ENCODE measurements at places on chromosomes 2 and 18.

GRCh38 chr2:12183032-12183645 lies 436.7 kb downstream of the LPIN1 start:
- H3K27ac ChIP-seq = no peak overlapping the region
- H3K4me3 ChIP-seq = no peak overlapping the region
- H3K4me1 ChIP-seq = peaks cover 5% of the 10 kb centered on the region
- no peaks in the 10 kb centered on the region for H3K36me3 ChIP-seq
- no peaks in the 10 kb centered on the region for H3K27me3 ChIP-seq
- DNase-seq = no peak

GRCh38 chr2:28068527-28068926 lies 178.0 kb downstream of the BABAM2 start:
- no peak overlapping the region for H3K4me3 ChIP-seq
- DNase-seq = no peak
- H3K27ac ChIP-seq = no peak overlapping the region
- no peaks in the 10 kb centered on the region for H3K27me3 ChIP-seq

DNA sequence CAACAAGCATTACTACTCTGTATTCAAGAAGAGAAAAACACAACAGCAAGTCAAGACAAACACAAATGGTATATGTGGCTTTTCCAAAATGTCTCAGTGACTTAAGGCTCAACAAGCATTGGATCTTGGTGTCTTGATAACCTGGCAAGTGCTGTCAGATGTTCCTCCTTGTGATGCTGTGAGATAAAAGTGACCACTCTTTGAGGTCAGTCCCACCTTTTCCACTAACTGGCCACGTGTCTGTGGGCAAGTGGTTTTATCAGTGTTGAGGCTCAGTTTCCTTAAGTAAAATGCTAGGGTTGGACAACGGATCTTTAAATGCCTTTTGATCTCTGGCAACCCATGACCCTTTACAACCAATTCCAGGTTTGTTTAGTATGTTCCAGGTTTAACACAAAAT lies 98.7 kb downstream of the BCL2 start:
- no peak for DNase-seq
- no peak overlapping the region for H3K27ac ChIP-seq
- H3K27me3 ChIP-seq = no peaks in the 10 kb centered on the region
- no peak overlapping the region for H3K4me3 ChIP-seq

GRCh38 chr18:45019469-45019868 lies 338.8 kb downstream of the SETBP1 start:
- H3K27ac ChIP-seq = no peak overlapping the region
- DNase-seq = no peak
- H3K27me3 ChIP-seq = no peaks in the 10 kb centered on the region

DNA sequence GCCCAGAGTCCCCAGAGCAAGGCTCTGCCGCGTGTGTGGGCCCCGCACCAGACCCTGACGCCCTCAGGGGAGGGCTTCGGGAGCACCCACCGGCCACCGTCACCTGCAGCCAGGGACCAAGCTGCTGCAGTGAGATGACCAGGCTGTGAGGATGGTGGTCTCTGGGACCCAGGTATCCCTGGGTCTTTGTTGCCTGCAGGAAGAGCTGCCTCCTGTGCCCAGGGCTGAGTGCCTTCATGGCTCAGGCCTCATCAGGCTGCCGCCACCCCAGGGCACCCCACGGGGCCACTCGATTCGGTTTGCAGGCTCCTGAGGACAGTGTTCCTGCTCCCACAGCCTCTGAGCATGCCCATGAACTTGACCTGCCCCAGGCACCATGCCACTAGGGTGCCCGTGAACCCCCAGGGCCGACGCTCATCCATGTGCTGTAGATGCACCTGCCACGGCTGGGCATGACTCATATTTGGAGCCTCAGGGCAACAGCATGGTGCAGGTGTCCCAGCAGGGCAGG lies 109.8 kb downstream of the FAM210A start:
- H3K27me3 ChIP-seq = no peaks in the 10 kb centered on the region
- no peak overlapping the region for H3K4me3 ChIP-seq
- no peaks in the 10 kb centered on the region for H3K36me3 ChIP-seq
- peaks cover 41% of the 10 kb centered on the region for H3K4me1 ChIP-seq

DNA sequence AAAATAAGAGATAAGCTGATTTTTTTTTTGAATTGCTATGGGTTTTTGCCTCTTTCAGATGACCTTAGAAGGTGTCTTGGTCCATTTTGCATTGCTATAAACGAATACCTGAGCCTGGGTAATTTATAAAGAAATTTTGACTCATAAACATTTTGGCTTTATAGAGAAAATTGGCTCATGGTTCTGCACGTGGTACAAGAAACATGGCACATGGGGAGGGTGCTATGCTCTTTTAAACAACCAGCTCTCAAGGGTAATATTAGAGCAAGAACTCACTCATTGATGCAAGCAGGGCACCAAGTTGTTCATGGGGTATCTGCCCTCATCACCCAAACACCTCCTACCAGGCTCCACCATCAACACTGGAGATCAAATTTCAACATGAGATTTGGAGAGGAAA lies 408.8 kb downstream of the NUP35 start:
- H3K4me3 ChIP-seq = no peak overlapping the region
- H3K27ac ChIP-seq = no peak overlapping the region
- DNase-seq = no peak

- H3K4me3 ChIP-seq = no peak overlapping the region
- no peak overlapping the region for H3K27ac ChIP-seq
- no peak for DNase-seq
- no peaks in the 10 kb centered on the region for H3K27me3 ChIP-seq
- H3K36me3 ChIP-seq = no peaks in the 10 kb centered on the region
Observed at GRCh38 chr2:144666032-144666431, 146.1 kb upstream of the ZEB2 start.

Measured in naive thymus-derived CD4-positive, alpha-beta T cell (primary cell).